ENCODE measurements at places on chromosomes 7 and 10. TPM values are rescaled to one million over a fixed set of nuclear protein-coding genes. Genes with fewer than 3 reads are reported as not detected.

Gene UBE2H
- 43.6 TPM for total RNA-seq

Gene AKR1C8
- not detected for total RNA-seq

Gene MEST
- total RNA-seq, result 6.7 TPM

Gene LRRD1
- total RNA-seq, result 0.17 TPM

Gene CPA2
- total RNA-seq, result not detected

Gene CALHM2
- total RNA-seq, result 42.8 TPM

Gene TYW1B
- total RNA-seq, result 9.4 TPM

Gene PLOD3
- total RNA-seq, result 47.5 TPM

Gene KCNK18
- total RNA-seq, result not detected

Gene SMKR1
- total RNA-seq, result 3.8 TPM

Gene ANLN
- total RNA-seq, result 0.56 TPM

Gene TNS3
- 70.1 TPM for total RNA-seq

Gene PLEKHS1
- not detected for total RNA-seq

Gene IKZF1
- total RNA-seq, result 261 TPM

Gene FZD1
- 0.49 TPM for total RNA-seq

Gene OR6B1
- not detected for total RNA-seq

Gene MYL10
- not detected for total RNA-seq

Gene PRKCQ
- total RNA-seq, result 0.15 TPM

Gene CCDC3
- total RNA-seq, result 0.12 TPM

Gene KIAA1217
- 0.53 TPM for total RNA-seq

Gene MRPS24
- 44.3 TPM for total RNA-seq

Gene SOSTDC1
- total RNA-seq, result not detected

Gene NACAD
- 0.49 TPM for total RNA-seq

Gene C10orf53
- total RNA-seq, result not detected

Gene GHRHR
- not detected for total RNA-seq

Gene TUBAL3
- total RNA-seq, result not detected

Gene PODXL
- 5.8 TPM for total RNA-seq

Gene DGKB
- not detected for total RNA-seq

Gene TMEM229A
- not detected for total RNA-seq

Gene KLLN
- 2.2 TPM for total RNA-seq

Gene GALNT11
- total RNA-seq, result 15.2 TPM

Gene OR13A1
- total RNA-seq, result 2.3 TPM

Gene ELOVL3
- not detected for total RNA-seq

Gene KIAA1549
- total RNA-seq, result 0.36 TPM

Gene RBM17
- 162 TPM for total RNA-seq

Gene WNT2
- not detected for total RNA-seq

Gene GIMAP5
- 0.27 TPM for total RNA-seq

Gene A1CF
- not detected for total RNA-seq

Gene MAGI2
- total RNA-seq, result 0.64 TPM

Gene NPY
- total RNA-seq, result not detected

Gene CRTAC1
- not detected for total RNA-seq

Gene GBF1
- total RNA-seq, result 41.2 TPM

Gene C10orf105
- not detected for total RNA-seq

Gene FGF8
- not detected for total RNA-seq

All from B cell (primary cell).